Fibroblast of upper back skin (primary cell): ENCODE measurements at places on chromosomes 16 and 17.

- DNase-seq: peak; percentile 35
These were observed 93.9 kb upstream of the CDH8 start for GRCh38 chr16:62130101-62130500.

GRCh38 chr17:33494151-33494550 is 201.1 kb upstream of the ASIC2 start:
- peak; percentile 57 for DNase-seq

DNA sequence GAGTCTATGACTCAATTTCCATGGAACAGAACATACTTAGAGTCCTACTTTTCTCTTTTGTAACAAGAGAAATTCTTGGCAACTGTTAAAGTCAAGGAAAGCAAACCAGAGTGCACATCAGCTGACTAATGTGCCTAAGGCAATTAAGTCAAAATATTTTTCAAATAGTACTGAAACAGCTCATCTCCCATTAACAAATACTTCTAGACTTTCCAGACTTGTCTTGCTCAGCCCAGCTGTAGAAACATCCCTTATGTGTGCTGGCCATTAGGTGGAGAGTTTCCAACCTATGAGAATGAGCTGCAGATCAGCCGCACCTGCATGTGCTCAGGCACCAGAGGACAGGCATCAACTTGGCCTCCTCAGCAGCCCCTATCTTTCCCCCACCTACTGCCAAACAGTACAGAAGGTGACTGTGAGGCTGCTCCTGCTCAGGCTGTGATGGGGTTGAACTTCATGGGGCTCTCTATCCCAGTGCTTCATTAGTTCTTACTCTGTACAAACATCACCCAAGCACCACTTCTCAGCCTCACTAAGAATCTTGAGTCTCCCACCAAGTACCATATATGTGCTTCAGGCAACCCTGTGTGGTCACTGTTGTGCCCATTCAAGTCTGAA is 32.2 kb downstream of the TEX2 start:
- DNase-seq: peak; percentile 95

GRCh38 chr16:70388006-70388680 is 41.4 kb downstream of the DDX19A start:
- DNase-seq: no peak

- DNase-seq: no peak
These were observed 288.5 kb downstream of the C16orf95 start for GRCh38 chr16:87028481-87029320.

- DNase-seq: no peak
These were observed 8.3 kb downstream of the TRIM65 start for GRCh38 chr17:75888484-75888883.

GRCh38 chr17:67813803-67814180 is 11.5 kb upstream of the BPTF start:
- no peak for DNase-seq

DNA sequence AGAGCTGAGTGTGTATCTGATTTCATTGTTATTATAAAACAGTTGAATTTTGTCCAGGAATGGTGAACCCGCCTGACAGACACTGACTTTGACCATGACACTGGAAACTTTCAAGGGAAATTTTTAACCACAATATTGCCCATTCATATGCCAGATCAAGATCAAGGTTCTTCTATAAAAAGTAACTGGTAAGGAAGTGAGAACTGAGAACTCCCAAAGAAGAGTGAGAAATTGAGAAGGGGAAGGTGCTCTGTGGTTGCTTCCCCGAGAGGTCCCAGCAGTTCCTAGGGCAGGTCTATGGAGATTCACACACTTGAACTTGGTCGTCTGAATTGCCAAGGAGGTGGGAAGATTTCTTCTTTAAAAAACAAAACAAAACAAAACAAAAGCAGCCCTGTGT is 27.3 kb downstream of the SLC6A4 start:
- no peak for DNase-seq

DNA sequence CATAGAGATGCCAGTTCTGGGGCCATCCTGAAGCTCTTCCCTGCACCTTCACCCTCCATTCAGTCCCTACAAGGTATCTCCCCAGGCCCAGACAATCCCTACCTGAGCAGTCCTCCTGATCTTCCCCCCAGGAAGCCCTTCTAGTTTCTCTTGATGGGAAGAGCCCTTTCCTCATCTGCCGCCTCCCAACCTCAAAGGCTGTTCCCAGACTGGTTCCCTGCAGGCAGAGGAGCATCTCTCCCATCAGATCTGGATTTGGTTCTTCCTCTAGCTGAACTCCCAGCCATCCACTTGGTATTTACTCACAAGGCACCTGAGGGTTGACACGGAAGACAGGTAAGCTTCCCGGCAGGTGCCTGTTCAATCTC is 24.6 kb upstream of the PHB1 start:
- DNase-seq: no peak

- DNase-seq: no peak
These were observed 325.8 kb downstream of the CBLN1 start for GRCh38 chr16:48955837-48956236.

- no peak for DNase-seq
These were observed 6.7 kb upstream of the PRPSAP2 start for GRCh38 chr17:18851201-18851600.

DNA sequence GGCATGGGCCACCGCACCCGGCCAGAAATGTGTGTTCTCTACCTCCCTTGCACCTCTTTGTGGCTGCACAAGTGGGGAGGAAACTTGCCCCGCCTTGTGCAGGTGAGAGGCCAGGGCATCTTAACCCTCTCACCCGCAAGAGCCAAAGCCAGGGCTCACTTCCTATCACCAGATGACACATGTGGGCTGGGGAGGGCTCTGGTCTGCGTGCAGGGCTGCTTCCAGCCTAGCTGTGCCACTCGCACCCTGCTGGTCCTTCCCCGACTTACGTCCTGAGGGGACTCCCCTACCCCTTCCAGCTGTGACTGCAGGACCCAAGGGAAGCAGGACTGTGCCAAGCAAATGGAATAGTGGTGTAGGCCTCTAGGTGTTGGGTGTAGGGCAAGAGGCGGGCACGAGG is 6.9 kb downstream of the MIEF2 start:
- no peak for DNase-seq

GRCh38 chr17:5299383-5299782 is 17.3 kb downstream of the RABEP1 start:
- DNase-seq: peak; percentile 10

DNA sequence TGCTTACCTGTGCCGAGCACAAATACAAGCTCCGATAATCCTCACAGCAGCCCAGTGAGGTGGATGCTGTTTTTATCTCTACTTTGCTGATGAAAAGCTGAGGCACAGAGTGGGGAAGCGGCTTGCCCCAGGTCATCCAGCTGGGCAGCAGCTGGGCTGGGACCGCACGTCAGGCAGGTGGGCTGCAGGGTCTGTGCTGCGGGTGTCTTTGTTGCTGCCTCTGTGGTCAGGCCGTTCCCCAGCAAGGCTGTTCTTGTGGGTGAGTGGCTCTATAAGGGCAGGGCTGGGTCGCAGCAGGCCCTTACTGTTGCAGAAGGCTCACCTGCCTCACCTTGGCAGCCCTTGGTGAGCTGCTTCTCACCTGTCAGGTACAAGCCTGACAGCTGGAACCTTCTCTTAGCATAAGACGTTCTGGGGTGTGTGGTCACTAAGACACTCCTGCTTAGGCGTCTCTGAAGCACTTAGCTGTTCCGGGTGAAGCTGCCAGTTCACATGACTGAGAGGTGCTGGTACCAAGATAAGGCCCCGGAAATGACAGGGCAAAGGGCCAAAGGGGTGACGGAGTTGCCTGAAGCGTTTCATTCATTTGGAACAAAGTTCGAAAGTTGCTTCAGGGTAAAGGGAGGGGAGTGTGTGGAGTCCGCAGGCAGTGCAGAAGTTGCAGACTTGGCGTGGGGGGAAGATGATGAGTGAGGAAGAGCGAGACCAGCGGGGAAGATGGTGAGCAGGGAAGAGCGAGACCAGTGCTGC is 17.4 kb downstream of the IRF8 start:
- no peak for DNase-seq

DNA sequence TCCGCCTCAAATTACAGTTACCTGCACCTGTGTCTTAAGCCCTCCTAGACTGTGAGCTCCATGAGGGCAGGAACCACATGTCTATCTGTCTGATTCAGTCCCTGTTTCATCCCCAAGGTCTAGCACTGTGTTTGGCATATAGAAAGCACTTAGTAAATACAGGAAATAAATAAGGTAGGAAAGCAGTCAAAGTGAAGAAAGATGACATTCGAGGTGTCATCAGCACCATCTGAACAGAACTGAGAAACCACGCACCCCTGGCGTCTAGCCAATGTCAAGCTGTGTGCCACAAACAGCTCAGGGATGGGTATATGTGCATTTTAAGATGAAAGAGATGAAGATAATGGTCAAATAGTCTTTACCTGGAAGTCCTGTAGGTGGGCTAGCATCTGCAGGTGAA is 79.6 kb upstream of the ATP2A3 start:
- DNase-seq: no peak

- peak; percentile 54 for DNase-seq
These were observed 46.2 kb downstream of the CYB561 start for GRCh38 chr17:63399856-63400255.

DNA sequence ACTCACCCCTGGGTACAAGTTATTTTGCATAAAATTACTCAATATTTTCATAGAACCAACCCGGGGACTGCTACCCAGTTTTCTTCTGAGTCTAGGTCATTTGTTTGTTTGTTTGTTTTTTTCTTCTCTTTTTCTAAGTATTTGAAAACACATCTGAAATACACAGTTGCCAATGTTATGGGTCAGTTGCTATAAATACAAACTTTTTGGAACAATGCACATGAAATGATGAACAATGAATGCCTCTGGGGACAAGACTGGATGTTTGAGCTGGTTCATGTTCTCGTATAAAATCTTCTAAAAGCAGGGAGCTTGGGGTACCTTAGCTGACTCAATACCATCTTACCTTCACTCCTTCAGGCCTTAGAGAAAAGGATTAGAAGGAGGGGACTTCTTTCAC is 30.5 kb downstream of the TMEM238L start:
- DNase-seq: no peak

- no peak for DNase-seq
These were observed 411.7 kb downstream of the HS3ST3B1 start for GRCh38 chr17:14712611-14713021.

- DNase-seq: no peak
These were observed 22.1 kb downstream of the EMP2 start for GRCh38 chr16:10558305-10558704.

- DNase-seq: no peak
These were observed 14.1 kb upstream of the UTP6 start for GRCh38 chr17:31915456-31916100.

- DNase-seq: no peak
These were observed 23.1 kb upstream of the USP7 start for GRCh38 chr16:8986818-8987191.

DNA sequence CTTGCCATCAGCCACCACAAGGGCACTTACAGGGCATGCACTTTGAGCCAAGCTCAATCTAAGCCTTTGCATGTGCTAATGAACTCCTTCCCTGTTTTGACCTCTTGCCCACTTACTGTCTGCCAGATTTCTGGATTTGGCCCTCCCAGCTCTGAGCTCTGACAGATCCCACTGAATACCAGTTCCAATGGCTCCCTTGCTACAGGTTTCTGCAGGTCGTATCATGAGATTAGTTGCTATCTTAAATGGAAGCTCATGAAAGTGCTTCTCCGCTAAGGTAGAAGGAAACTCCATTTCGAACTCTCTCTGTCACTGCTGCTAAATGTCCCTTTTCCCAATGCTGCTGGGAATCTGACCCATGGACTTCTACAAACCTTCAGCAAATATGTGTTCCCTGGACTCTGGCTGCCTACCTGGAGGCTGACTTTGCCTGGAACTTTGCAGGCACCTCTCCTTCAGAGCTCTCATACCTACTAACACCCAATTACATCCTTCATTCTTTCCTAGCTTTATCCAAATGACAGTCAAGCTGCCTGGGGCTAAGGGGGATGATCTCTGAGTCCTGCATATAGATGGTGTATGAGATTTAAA is 23.5 kb upstream of the TOB1 start:
- DNase-seq: no peak

DNA sequence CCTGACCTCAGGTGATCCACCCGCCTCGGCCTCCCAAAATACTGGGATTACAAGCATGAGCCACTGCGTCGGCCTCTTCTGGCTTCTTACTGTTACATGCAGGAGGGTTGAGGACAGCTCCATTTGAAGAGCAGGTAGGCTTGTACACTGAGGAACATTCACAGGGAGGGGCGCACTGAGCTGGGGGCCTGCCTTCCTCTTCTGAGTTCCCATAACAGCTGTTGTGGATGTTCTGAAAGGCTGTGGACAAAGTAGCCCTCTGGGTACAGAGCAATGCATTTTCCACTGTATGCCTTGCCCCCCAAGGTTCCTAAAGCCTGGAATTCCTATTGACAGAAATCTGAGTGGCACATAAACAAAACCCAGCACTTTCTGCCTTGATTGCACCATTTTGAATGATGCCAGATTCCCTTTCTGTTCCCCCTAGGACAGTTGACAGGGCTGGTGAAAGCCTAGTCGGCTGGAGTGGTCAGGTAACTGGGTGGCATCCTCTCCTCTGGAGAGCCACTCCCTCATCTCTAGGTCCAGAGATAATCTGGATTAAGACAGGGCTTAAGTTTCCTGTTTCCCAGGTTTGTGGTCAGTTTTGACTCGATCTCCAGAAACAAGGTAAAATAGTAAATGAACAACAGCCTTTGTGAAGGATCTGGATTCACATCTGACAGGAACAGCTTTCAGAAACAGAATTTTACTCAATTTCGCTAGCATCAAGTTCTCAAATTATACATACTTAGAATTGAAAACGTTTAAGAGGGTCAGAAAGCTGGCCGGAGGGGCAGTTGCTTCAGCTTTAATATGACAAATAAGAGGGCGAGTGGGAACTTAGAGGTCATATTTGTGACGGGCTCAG is 1.3 kb upstream of the CDK5R1 start:
- no peak for DNase-seq

DNA sequence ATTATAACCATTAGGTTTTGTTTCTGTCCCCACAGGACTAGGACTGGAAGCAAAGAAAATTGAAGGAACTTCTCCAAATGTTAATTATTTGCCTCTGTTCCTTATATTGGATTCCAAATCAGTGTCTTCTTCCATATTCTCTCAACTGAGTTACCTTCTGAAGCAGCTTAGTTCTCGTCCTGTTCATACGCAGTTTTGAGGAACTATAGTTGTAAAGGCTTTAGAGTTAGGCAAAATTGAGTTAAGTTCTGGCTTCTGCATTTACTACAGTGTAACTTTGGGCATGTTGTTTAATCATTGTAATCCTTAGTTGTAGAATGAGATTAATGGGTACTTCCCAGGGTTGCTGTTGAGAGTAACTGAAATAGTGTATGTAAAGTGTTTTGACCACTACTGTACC is 11.2 kb downstream of the CBFB start:
- DNase-seq: no peak

- DNase-seq: no peak
These were observed 57.8 kb upstream of the TMEM97 start for GRCh38 chr17:28261219-28261618.

DNA sequence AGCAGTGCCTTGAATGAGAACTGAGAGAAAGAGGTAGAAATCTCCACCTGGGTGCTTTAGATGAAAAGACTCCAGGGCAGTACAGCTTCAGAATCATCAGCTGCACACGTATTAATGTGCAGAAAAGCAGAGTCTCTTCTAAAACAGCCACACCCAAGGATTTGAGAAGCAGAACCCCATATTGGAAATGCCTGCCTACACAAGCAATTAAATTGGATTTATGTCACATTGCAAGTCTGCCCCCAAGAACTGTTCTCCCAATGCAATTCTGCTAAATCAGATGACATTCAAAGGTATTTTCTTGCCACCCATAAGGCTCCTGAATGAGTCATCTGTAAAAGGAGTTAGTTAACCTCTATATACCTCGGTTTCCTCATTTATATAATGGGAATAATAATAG is 326.0 kb upstream of the C16orf82 start:
- DNase-seq: no peak
